ENCODE measurements at places on chromosomes 7 and 10.

DNA sequence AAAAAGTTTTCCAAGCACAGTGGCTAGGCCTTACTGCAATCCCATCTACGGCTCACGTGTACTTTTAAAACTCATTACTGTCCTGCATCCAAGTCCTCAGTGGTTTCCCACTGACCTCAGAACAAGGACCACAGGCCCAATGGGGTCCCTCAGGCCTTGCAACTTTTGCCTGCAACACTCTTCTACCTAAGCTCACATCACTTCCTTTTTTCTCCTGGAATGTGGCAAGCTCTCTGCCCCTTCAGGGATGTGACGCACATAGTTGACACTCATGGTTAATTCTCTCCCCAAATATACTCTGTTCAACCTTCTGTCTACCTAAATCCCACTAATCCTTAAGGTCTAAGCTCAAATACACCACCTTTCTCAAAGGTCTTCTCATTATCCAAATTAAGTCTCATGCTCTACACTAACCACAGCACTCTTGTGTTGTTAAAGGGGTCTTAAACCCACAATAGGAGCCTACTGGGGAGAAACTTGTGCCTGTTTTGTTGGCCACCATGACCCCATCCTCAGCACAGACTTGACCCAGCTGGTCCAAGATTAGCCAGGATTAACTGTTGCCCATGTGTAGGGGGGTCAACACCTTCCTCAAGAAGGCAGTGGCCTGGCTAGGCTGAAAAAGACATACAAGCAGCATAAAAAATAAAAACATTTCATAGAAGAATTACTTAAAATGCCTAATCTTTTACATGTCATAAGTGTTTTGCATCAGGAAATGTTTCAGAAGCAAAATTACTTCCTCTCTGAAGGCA lies 15.2 kb downstream of the HNRNPF start:
- H3K4me3 ChIP-seq: no peak overlapping the region
- H3K27ac ChIP-seq: peak overlapping the region; percentile 89
- H3K36me3 ChIP-seq: peaks cover 72% of the 10 kb centered on the region
- no peaks in the 10 kb centered on the region for H3K27me3 ChIP-seq

- H3K4me1 ChIP-seq: no peaks in the 10 kb centered on the region
- H3K4me3 ChIP-seq: no peak overlapping the region
- H3K27ac ChIP-seq: no peak overlapping the region
- no peaks in the 10 kb centered on the region for H3K36me3 ChIP-seq
These were observed 73.8 kb upstream of the CAV2 start for GRCh38 chr7:116425647-116426209.

GRCh38 chr7:147411096-147411495 lies 1179.5 kb upstream of the C7orf33 start:
- H3K4me3 ChIP-seq: no peak overlapping the region
- H3K27ac ChIP-seq: no peak overlapping the region
- no peak for DNase-seq
- H3K36me3 ChIP-seq: no peaks in the 10 kb centered on the region
- H3K27me3 ChIP-seq: no peaks in the 10 kb centered on the region

GRCh38 chr10:3090914-3091787 lies 23.8 kb downstream of the PFKP start:
- no peak for DNase-seq
- H3K36me3 ChIP-seq: peaks cover 6% of the 10 kb centered on the region
- H3K27ac ChIP-seq: no peak overlapping the region
- H3K4me1 ChIP-seq: peaks cover 30% of the 10 kb centered on the region
- no peaks in the 10 kb centered on the region for H3K27me3 ChIP-seq

- no peaks in the 10 kb centered on the region for H3K27me3 ChIP-seq
- no peak overlapping the region for H3K27ac ChIP-seq
- peaks cover 7% of the 10 kb centered on the region for H3K4me1 ChIP-seq
- H3K36me3 ChIP-seq: peaks cover 3% of the 10 kb centered on the region
- DNase-seq: no peak
- H3K4me3 ChIP-seq: no peak overlapping the region
These were observed 177.5 kb downstream of the ANK3 start for GRCh38 chr10:60212195-60212594.

DNA sequence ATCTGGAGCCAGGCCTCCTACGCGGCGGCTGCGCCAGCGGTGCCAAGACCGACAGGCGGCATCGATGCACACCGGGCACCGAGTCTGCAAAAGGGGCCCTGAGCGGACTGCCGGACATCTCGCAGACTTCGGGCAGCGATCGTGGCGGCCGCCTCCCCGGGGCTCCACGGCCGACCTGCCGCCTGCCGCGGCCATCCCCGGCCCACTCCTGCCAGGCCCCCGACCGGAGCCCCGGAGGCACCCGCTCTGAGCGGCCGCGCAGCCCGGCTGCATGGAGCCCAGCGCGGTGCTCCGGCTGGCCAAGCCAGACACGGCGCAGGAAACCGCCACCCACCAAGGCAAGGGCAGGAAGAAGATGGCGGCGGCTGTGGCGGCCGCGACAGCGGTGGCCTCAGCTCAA lies 154.2 kb upstream of the KCTD7 start:
- no peak overlapping the region for H3K27ac ChIP-seq
- no peak for DNase-seq
- H3K36me3 ChIP-seq: peaks cover 10% of the 10 kb centered on the region
- H3K4me1 ChIP-seq: no peaks in the 10 kb centered on the region
- no peaks in the 10 kb centered on the region for H3K27me3 ChIP-seq

DNA sequence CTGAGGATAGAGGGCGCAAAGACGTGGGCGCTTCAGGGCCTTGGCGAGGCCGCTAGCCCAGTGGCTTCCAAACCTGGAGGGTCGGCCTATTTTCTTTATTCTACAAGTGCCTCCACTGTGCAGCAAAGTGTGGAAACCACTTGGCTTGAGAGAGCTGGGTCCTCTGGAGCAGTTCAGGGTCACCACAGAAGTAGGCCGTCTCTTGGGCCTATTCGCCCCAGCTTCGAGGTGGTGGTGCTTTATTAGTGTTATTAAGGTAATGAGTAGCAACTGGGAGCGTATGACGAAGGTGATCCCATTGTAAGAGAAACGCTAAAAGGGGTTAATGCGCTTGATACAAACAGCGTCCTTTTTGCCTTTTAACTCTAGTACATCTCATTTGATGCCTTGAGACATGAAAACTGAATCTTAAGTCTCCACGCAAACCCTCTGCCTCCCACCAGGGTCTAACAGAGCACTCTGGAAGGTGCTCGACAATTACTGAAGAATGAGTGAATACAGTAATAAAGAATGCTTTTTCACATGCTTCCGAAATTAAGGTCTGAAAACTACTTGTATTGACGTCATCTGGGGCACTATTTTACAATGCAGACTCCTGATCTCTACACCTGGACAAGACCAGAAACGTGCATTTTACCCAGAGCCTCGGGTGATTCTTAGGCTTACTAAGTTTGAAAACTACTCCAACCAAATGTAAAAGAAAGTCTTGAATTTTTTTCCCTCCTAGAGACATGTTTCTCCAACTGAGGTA lies 647 bp upstream of the GSAP start:
- peak overlapping the region; percentile 76 for H3K4me3 ChIP-seq
- no peaks in the 10 kb centered on the region for H3K36me3 ChIP-seq
- no peak overlapping the region for H3K27ac ChIP-seq
- H3K4me1 ChIP-seq: peaks cover 15% of the 10 kb centered on the region

DNA sequence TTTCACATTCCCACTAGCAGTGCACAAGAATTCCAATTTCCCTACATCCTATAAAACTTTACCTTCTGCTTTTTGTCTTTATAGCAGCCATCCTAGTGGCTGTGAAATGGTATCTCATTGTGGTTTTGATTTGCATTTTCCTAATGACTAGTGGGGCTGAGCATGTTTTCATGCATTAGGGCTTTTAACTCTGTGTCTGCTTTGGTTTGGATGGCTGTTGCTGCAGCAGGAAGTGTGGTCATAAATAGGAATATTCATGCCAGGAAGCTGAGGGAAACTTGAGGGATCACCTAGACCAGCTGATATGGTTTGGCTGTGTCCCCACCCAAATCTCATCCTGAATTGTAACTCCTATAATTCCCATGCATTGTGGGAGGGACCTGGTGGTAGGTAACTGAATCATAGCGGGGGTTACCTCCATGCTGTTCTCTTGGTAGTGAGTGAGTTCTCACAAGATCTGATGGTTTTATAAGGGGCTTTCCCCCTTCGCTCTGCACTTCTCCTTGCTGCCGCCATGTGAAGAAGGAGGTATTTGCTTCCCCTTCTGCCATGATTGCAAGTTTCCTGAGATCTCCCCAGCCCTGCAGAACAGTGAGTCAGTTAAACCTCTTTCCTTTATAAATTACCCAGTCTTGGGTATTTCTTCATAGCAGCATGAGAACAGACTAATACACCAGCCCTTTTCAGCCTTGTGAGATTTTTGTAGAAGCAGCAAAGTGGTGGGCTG lies 181.8 kb upstream of the PITRM1 start:
- H3K27ac ChIP-seq: no peak overlapping the region
- no peak for DNase-seq
- no peaks in the 10 kb centered on the region for H3K27me3 ChIP-seq
- no peaks in the 10 kb centered on the region for H3K4me1 ChIP-seq
- H3K4me3 ChIP-seq: no peak overlapping the region

DNA sequence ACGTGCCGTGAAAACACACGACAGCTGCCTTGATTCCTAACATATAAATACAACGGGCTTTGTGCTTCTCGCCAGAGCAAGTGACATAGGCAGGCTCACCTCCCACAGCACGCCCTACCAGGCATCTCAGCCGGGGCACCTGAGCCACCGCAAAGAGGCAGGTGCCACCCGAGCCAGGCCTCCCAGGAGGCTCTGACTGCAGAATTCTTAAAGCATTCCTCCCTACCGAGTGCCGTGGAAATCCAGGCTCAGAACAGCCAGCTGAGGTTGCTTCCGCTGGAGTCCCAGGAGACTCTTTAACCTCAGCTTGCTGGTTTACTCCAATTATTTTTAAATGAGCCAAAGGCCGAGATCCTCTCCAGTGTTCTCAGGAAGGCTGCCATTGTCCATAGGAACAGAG lies 206.5 kb downstream of the USP6NL start:
- no peak for DNase-seq
- no peak overlapping the region for H3K27ac ChIP-seq
- no peaks in the 10 kb centered on the region for H3K36me3 ChIP-seq
- H3K27me3 ChIP-seq: no peaks in the 10 kb centered on the region
- peaks cover 79% of the 10 kb centered on the region for H3K4me1 ChIP-seq

- H3K27me3 ChIP-seq: no peaks in the 10 kb centered on the region
- no peaks in the 10 kb centered on the region for H3K36me3 ChIP-seq
- DNase-seq: peak; percentile 57
- peak overlapping the region; percentile 60 for H3K27ac ChIP-seq
- peak overlapping the region; percentile 47 for H3K4me3 ChIP-seq
- H3K4me1 ChIP-seq: peaks cover 17% of the 10 kb centered on the region
These were observed 450.2 kb upstream of the GALNT17 start for GRCh38 chr7:70681469-70682350.

GRCh38 chr10:72834183-72834825 lies 59.2 kb upstream of the OIT3 start:
- DNase-seq: peak; percentile 2
- H3K27me3 ChIP-seq: no peaks in the 10 kb centered on the region
- no peaks in the 10 kb centered on the region for H3K4me1 ChIP-seq
- H3K27ac ChIP-seq: no peak overlapping the region
- H3K4me3 ChIP-seq: no peak overlapping the region
- no peaks in the 10 kb centered on the region for H3K36me3 ChIP-seq

- peak overlapping the region; percentile 71 for H3K4me3 ChIP-seq
- H3K27ac ChIP-seq: peak overlapping the region; percentile 38
- no peaks in the 10 kb centered on the region for H3K36me3 ChIP-seq
- no peak for DNase-seq
- H3K4me1 ChIP-seq: peaks cover 22% of the 10 kb centered on the region
These were observed 994 bp downstream of the SLC25A28 start for GRCh38 chr10:99619090-99619800.

DNA sequence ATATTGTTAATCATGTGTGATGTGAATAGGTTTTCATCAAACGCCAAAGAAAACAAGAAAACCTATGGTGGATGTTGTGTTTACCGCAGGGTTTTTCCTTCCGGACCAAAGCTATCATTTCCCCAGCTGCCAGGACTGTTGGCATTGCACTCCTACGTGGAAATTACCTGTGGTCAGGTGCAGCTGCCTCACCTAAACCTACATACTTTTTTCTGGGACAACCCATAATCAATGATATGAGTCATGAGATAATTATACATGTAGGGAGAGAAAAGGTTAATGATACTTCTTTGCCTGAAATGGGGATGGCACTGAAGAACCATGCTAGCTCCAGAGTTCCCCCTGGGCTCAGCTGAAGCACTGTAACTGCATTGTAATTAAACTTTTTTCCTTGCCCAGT lies 223.6 kb upstream of the SEMA3E start:
- H3K27me3 ChIP-seq: no peaks in the 10 kb centered on the region
- H3K4me3 ChIP-seq: no peak overlapping the region
- H3K4me1 ChIP-seq: no peaks in the 10 kb centered on the region
- no peaks in the 10 kb centered on the region for H3K36me3 ChIP-seq
- H3K27ac ChIP-seq: no peak overlapping the region

GRCh38 chr10:130389906-130390305 lies 253.7 kb downstream of the GLRX3 start:
- no peaks in the 10 kb centered on the region for H3K36me3 ChIP-seq
- no peak overlapping the region for H3K27ac ChIP-seq
- no peak for DNase-seq

DNA sequence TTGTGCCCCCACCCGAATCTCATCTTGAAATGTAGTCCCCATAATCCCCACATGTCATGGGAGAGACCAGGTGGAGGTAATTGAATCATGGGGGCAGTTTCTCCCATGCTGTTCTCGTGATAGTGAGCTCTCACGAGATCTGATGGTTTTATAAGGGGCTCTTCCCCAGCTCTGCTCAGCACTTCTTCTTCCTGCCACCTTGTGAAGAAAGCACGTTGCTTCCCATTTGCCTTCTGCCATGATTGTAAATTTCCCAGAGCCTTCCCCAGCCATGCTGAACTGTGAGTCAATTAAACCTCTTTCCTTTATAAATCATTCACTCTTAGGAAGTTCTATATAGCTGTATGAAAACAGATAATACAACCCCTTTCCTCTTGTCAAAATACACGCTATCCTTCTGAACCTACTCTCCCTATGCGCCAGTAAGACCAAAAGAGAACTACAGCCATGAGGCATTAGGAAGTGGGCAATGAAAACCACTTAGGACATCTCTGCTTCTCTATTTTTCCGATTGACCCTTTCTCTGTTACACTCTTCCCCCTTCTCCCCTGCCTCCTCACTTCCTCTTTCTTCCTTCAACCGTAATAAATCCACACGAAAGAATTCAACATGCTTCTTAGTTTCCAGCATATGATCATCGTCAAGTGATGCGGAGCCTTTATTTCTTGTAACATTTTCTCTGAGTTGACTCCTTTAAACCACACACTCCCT lies 101.2 kb upstream of the WDR11 start:
- DNase-seq: peak; percentile 13
- H3K4me1 ChIP-seq: no peaks in the 10 kb centered on the region
- H3K36me3 ChIP-seq: no peaks in the 10 kb centered on the region

Data from CD4-positive, alpha-beta T cell (primary cell).